Pulmonary artery endothelial cell (primary cell): ENCODE measurements at places on chromosomes 12 and 14. TPM values are rescaled to one million over a fixed set of nuclear protein-coding genes. Genes with fewer than 3 reads are reported as not detected.

- DNase-seq: no peak
Measured at GRCh38 chr14:53355581-53356112, 202.5 kb upstream of the DDHD1 start.

GRCh38 chr14:68487805-68488590, 304.9 kb downstream of the ZFP36L1 start:
- no peak for DNase-seq

The GALC gene
- 12.0 and 16.9 TPM in 2 replicates for total RNA-seq

DNA sequence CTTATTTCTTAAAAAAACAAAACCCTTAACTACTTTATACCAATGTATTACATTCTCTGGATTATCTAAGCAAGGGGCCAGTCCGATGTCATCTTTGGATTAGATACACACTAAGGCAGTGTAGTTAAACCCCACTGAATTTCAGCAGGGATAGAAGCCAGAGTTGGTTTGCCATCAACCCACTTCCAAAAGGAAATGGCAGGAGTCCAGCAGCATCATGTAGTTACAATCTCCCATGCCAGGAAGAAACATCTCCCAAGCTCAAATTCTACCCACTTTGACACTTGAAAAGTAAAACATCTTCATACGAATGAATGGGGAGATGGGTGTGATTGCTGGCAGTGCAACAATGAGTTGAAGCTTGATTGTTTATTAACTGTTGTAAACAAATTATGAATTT, 203.5 kb upstream of the PLXNC1 start:
- no peak for DNase-seq

- DNase-seq: no peak
Measured at GRCh38 chr14:52733824-52734223, 3.9 kb downstream of the STYX start.

DNA sequence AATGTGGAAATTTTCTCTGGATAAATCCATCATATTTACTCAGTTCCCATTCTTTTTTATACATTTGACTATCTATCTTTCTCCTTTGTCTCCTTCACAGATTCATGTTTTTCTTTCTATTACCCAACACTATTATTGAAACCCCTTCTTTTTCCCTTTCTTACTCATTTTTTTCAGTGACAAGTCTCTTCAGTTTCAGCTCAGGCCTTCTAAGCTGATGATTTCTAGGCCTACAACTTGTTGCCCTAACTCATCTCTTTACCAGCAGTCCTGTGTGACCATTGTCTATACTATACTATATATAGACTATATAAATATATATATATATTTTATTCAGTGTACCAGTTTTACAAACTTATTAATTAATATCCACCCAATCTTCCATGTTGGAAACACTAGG, 31.8 kb downstream of the SLC16A7 start:
- no peak for DNase-seq

GRCh38 chr14:75518625-75519024, 3.6 kb upstream of the BATF start:
- DNase-seq: no peak
